ENCODE measurements at places on chromosomes 6 and 20.

DNA sequence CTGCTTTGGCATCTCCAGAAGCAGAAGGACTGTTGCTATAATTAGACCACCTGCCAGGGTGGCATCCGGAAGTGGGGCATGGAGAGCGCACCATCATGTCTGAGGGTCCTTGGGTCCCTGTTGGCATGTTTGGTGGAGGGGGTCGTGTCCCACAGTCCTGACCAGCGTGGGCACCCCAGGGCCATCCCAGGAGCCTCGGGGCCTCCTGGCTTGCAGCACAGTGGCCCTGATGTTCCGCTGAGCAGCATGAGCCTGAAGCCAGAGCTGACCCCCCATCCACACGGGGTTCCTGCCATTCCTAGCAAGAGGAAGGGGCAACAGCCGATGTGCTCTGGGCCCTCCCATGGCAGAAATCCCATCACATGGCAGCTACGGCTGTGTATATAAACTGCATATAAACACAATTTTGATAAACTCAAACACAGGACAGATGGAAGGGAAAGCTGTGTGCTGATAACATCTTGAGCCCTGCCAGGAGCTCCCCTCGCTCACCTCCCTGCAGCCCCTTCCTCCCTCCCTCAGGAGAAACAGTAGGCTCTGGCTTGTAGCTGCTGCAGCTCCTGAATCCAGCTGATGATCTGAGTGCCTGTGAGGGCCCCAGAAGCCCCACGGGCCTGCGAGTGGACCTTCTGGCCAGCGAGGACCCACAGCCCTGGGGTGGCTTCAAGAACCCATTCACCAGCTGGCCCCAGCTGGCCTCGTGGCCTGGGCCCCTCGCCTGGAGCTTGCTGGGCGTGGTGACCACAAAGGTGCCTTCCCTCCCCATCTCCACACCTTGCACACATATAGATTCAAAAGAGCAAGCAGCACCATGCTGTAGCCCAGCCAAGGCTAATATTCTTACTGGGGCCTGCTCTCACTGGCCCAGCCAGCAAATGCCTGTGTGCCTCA lies 321.6 kb downstream of the CDH4 start:
- H3K4me3 ChIP-seq: no peak overlapping the region
- DNase-seq: no peak
- H3K27ac ChIP-seq: no peak overlapping the region
- no peaks in the 10 kb centered on the region for H3K27me3 ChIP-seq
- no peaks in the 10 kb centered on the region for H3K36me3 ChIP-seq

DNA sequence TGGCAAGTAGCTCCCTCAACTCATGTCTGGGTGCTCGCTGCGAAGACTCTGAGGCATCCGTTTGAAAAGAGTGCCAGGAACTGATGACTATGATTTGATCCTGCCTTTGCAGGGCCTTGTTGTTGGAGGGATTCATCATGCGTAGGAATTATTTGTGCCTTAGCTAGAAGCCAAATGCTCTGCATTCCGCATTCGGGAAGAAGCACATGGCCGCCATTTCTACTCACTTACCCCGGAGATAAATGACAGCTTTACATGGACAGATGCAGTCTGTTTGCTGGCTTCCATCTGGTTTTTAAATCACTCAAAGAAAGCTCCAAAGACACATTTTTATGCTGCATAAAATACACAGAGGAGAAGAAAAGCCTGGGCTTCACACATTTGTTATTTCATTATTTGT lies 363.3 kb upstream of the CDH4 start:
- H3K27me3 ChIP-seq: no peaks in the 10 kb centered on the region
- no peak for DNase-seq
- no peaks in the 10 kb centered on the region for H3K4me1 ChIP-seq
- no peak overlapping the region for H3K4me3 ChIP-seq
- H3K36me3 ChIP-seq: no peaks in the 10 kb centered on the region

DNA sequence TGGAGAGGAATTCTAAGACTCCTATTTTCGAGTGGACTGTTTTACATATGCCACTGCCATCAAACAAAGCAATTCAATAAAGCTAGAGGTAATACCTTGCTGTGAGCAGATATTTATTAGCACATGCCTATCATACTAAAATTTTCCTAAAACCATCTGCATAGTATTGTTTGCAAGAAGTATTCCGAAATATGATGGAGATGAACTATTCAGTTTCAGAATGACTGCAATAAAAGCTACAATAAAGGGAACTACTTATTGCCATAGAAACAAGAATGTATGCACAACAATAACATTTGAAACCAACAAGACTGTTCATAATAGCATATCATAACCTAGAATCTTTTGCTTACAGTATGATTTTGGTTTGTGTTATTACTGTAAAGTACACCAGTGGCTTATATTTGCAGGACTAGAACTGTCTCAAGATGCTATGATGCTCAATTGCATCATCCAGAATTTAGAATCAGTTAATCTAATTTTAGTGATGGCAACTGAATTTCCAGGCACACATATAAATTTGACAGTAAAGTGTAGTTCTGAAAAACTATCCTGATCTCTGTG lies 144.3 kb downstream of the GRIK2 start:
- no peaks in the 10 kb centered on the region for H3K27me3 ChIP-seq
- H3K36me3 ChIP-seq: no peaks in the 10 kb centered on the region
- no peaks in the 10 kb centered on the region for H3K4me1 ChIP-seq
- no peak for DNase-seq
- H3K27ac ChIP-seq: no peak overlapping the region
- H3K4me3 ChIP-seq: no peak overlapping the region

GRCh38 chr6:169935348-169935718 lies 183.9 kb downstream of the ERMARD start:
- no peaks in the 10 kb centered on the region for H3K27me3 ChIP-seq
- H3K36me3 ChIP-seq: no peaks in the 10 kb centered on the region
- H3K4me3 ChIP-seq: no peak overlapping the region
- no peak overlapping the region for H3K27ac ChIP-seq
- DNase-seq: no peak

- no peak for DNase-seq
- H3K27me3 ChIP-seq: no peaks in the 10 kb centered on the region
- H3K4me1 ChIP-seq: no peaks in the 10 kb centered on the region
- no peak overlapping the region for H3K4me3 ChIP-seq
- H3K36me3 ChIP-seq: no peaks in the 10 kb centered on the region
These were observed 35.9 kb upstream of the NXT1 start for GRCh38 chr20:23314699-23315098.

DNA sequence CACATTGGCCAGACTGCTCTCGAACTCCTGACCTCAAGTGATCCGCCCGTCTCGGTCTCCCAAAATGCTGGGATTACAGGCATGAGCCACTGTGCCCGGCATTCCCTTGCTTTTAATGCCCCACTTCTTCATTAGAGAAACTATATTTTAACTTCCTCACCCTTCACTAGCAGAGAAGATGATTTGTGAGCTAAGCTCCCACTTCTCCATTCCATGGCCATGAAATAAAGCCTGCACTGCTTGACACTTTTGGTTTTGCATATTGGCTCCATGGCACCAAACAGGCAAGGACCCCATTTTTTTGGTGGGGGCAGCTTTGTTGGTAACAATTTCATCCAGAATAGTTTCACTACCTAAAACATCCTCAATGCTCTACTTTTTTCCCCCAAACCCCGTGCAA lies 145.3 kb downstream of the TFAP2B start:
- no peaks in the 10 kb centered on the region for H3K4me1 ChIP-seq
- no peaks in the 10 kb centered on the region for H3K36me3 ChIP-seq
- no peak for DNase-seq
- no peak overlapping the region for H3K27ac ChIP-seq

GRCh38 chr6:149468179-149468578 lies 16.6 kb downstream of the ZC3H12D start:
- no peak overlapping the region for H3K4me3 ChIP-seq
- H3K4me1 ChIP-seq: peaks cover 26% of the 10 kb centered on the region
- H3K36me3 ChIP-seq: no peaks in the 10 kb centered on the region
- H3K27me3 ChIP-seq: no peaks in the 10 kb centered on the region
- peak overlapping the region; percentile 65 for H3K27ac ChIP-seq
- DNase-seq: no peak

GRCh38 chr6:83536034-83536646 lies 23.8 kb downstream of the PRSS35 start:
- H3K27ac ChIP-seq: no peak overlapping the region
- no peaks in the 10 kb centered on the region for H3K36me3 ChIP-seq
- H3K4me1 ChIP-seq: no peaks in the 10 kb centered on the region
- DNase-seq: peak; percentile 31
- H3K27me3 ChIP-seq: peaks cover 3% of the 10 kb centered on the region
- H3K4me3 ChIP-seq: no peak overlapping the region

GRCh38 chr6:132481189-132481588 lies 31.7 kb downstream of the STX7 start:
- DNase-seq: no peak
- no peaks in the 10 kb centered on the region for H3K27me3 ChIP-seq
- no peak overlapping the region for H3K27ac ChIP-seq
- H3K36me3 ChIP-seq: peaks cover 10% of the 10 kb centered on the region
- no peaks in the 10 kb centered on the region for H3K4me1 ChIP-seq

DNA sequence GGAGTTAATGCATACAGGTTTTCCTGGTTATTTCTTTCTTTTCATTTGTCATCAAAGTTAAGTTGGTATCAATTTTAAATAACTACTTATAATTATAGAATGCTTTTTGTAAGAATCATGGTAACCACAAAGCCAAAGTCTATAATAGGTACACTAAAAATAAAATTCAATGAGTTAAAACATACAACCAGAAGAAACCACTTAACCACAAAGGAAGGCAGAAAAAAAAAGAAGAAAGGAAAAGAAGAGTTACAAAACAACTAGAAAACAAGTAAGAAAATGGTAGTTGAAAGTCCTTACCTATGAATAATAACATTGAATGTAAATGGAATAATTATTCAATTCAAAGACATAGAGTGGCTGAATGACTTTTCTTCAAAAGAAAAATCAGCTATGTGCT lies 45.6 kb downstream of the THBS2 start:
- no peaks in the 10 kb centered on the region for H3K4me1 ChIP-seq
- H3K4me3 ChIP-seq: no peak overlapping the region
- no peaks in the 10 kb centered on the region for H3K36me3 ChIP-seq
- no peak for DNase-seq
- H3K27ac ChIP-seq: no peak overlapping the region

- H3K27me3 ChIP-seq: peaks cover 7% of the 10 kb centered on the region
- peak; percentile 53 for DNase-seq
- H3K4me3 ChIP-seq: no peak overlapping the region
- H3K4me1 ChIP-seq: peaks cover 8% of the 10 kb centered on the region
These were observed 4.8 kb downstream of the F13A1 start for GRCh38 chr6:6315660-6316059.

DNA sequence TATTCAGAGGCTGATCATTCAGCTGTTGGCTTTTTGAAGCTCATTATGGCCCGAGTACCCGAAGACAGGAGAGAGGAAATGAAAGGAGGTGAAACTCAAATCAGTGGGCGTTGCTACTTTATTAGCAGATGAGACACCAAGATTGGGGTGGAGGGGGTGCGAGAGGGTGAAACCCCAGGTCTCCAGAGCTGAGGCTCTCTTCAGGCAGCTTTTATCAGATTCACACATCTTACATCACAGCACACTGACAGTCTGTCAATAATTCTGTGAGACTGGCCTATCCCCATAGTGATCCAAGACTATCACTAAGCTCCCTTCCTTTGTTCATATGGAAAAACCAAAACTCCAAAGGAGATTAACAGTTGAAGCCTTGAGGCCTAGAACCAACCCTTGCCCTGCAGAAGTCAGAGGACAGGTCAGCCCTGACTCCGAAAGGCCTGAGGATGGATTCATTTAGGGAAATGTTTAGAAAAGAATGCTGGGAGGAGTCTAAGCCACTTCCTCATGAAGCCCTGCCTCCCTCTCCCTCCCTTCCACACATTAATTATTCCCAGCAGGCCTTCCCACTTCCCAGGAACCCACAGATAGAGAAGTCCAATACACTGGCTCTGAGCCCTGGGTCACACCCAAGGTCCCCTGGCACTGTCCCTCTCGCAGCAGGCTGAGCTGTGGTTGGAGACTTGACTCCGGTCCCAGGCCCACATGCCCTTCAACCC lies 23.2 kb downstream of the TRERF1 start:
- DNase-seq: peak; percentile 73
- no peak overlapping the region for H3K4me3 ChIP-seq
- H3K36me3 ChIP-seq: peaks cover 2% of the 10 kb centered on the region
- peaks cover 24% of the 10 kb centered on the region for H3K4me1 ChIP-seq

GRCh38 chr20:5153612-5154542 lies 27.1 kb downstream of the CDS2 start:
- H3K27me3 ChIP-seq: no peaks in the 10 kb centered on the region
- H3K4me3 ChIP-seq: no peak overlapping the region
- no peaks in the 10 kb centered on the region for H3K36me3 ChIP-seq
- H3K27ac ChIP-seq: no peak overlapping the region
- DNase-seq: no peak

GRCh38 chr6:37580176-37580955 lies 80.7 kb upstream of the CCDC167 start:
- peaks cover 5% of the 10 kb centered on the region for H3K4me1 ChIP-seq
- no peak for DNase-seq
- no peak overlapping the region for H3K27ac ChIP-seq
- no peak overlapping the region for H3K4me3 ChIP-seq

DNA sequence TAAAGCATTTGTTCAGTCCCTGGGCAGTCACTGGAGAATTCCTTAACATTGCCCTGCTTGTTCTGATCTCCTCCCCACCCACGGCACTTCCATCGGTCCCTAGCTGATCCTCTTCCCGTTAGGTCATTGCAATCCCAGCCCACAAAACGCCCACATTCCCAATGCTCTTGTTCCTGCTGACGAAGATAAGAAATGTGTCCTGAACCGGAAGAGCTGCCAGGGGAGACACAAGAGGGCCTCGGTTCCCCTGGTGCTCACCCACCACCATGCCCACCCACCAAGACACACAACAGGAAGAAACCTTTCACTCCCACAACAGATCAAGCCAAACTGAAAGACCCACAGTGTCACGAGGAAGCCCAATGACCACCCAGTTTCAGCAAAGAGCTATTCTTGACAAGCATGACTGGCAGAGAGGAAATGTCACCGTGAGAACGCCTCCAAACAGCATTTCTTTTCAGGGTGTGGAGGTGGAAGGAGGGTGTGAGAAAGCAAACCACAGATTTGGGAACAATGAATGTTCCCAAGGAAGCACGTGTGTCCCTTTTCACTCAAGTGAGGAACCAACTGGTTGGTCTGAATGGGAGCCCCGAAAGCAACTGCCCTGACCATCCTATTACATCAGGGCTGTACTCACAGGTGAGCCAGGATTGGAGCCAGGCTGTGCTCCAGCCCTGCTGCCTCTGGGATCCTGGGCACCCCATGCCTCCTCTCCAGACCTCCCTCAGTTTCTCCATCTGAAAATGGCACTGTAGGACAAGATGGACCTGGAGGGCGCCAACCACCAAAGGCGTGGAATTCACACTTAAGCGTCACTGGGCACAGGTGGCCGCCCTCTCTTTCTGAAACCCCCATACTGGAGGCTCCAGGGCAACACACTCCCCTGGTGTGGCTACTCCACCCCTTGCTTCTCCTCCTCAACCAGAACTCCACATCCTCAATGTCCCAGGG lies 97.5 kb downstream of the ZMYND8 start:
- H3K4me3 ChIP-seq: no peak overlapping the region
- H3K36me3 ChIP-seq: peaks cover 39% of the 10 kb centered on the region
- peaks cover 39% of the 10 kb centered on the region for H3K4me1 ChIP-seq
- DNase-seq: no peak

GRCh38 chr6:138897031-138897430 lies 91.0 kb downstream of the REPS1 start:
- H3K27me3 ChIP-seq: no peaks in the 10 kb centered on the region
- no peak for DNase-seq
- no peak overlapping the region for H3K4me3 ChIP-seq
- no peaks in the 10 kb centered on the region for H3K4me1 ChIP-seq
- peaks cover 12% of the 10 kb centered on the region for H3K36me3 ChIP-seq
